ENCODE measurements at places on chromosomes 4 and X.

- DNase-seq, result no peak
These were observed 441.6 kb upstream of the PITX2 start for GRCh38 chr4:111064342-111064993.

GRCh38 chrX:39891781-39892180, 206.0 kb downstream of the BCOR start:
- no peak for DNase-seq

DNA sequence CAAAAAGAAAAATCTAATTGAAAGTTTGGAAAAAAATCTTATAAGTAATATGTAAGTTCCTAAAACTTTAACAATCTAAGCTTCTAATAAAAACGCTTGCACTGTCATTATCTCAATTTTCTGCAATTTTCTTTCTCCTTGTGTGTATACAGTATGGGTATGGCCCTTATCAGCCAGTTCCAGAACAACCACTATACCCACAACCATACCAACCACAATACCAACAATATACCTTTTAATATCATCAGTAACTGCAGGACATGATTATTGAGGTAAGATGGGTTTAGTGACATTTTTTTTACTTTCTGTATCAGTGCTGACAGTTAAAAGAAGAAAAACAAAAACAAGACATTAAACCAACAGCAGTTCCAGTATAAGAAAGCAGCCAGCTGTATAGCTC, 4.9 kb downstream of the STATH start:
- no peak for DNase-seq

GRCh38 chrX:102711872-102712215, 404 bp upstream of the GPRASP2 start:
- DNase-seq, result no peak

GRCh38 chr4:40874901-40875300, 125.1 kb downstream of the NSUN7 start:
- DNase-seq, result no peak

- DNase-seq, result no peak
These were observed 13.5 kb downstream of the ARHGAP24 start for GRCh38 chr4:85488416-85488815.

DNA sequence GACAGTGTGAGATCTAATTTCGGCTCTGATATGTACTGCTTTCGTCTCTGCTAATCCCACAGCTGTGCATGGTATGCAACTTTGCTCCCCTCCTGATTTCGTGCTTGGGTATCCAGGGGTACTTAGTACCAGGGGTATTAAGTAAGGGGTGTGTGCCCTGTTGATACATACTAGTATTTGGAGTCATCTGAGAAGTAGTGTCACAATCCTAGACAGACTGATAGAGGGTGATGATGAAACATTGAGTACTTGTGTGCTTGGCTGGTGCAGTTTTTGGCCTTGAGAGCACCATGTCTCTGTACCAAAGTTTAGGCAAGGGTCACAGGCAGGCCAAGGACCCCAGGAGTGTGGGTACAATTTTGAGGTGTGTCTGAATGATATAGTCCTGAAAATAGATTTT, 10.9 kb downstream of the GPAT3 start:
- DNase-seq, result no peak

- no peak for DNase-seq
These were observed 90.4 kb upstream of the RASGEF1B start for GRCh38 chr4:81562093-81562492.

DNA sequence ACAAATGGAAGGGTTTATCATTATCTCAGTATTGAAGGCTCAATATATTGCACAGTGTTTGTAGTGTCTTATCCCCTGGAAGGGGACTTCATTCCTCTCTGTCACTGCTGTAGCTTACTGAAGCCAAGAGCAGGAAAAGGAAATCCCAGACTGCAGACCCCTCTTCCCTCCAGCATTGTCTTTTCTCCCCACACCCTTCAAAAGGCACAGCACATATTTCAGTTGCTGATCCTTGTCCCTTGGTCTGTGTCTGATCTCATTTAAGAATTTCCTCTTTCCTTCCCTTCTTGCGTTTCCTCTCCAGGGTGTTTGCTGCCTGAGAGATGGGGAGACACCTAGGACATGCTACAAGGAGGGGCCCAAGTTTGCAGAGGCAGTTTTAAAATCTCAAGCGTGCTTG, 40.1 kb downstream of the STIM2 start:
- DNase-seq, result no peak

DNA sequence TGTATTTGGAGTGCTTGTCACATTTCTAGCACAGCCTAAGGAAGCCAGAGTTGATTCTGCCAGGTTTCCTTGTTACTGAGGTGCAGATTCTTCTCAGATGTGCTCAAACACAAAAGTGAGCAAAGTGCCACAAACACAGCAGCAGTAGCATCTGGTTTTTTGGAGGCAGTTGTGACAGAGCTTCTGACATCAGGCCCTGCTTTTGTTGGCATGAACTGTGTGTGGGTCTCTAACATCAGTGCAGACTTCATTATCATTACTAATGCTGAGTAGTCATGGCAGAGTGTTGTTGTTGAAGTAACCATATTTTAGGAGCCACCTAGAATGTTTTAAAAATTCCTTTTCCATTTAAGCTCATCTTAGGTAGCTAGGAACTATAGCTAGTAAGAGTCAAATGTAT, 656.6 kb downstream of the ANKRD50 start:
- no peak for DNase-seq
